ENCODE measurements at places on chromosomes 7 and 10. TPM values are rescaled to one million over a fixed set of nuclear protein-coding genes. Genes with fewer than 3 reads are reported as not detected.

GRCh38 chr7:143239813-143240212 lies 18.0 kb downstream of the TAS2R40 start:
- H3K27ac ChIP-seq: no peak overlapping the region
- no peaks in the 10 kb centered on the region for H3K4me1 ChIP-seq
- DNase-seq: no peak
- H3K36me3 ChIP-seq: no peaks in the 10 kb centered on the region
- no peaks in the 10 kb centered on the region for H3K27me3 ChIP-seq
- H3K4me3 ChIP-seq: no peak overlapping the region

DNA sequence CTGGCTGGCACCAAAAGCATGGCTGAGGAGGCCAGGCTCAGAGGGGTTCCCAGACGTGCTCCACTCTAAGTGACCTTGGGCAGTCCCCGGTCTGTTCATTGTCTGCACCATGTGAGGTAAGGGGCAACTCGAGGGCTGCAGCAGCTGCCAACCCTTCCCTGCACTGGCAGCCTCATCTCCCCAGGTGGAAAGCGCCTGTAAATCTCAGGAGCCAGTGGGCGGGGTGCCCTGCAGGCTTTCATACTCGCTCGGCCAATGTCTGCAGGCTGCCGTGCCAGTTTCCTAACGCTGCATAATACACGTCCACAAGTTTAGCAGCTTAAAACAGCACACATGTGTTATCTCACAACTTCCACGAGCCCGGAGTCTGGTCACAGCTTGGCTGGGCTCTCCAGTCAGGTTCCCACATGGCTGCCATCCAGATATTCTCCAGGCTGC lies 12.6 kb upstream of the GDF10 start:
- H3K36me3 ChIP-seq: no peaks in the 10 kb centered on the region
- H3K4me1 ChIP-seq: no peaks in the 10 kb centered on the region
- peak; percentile 53 for DNase-seq
- no peak overlapping the region for H3K4me3 ChIP-seq

- peak; percentile 60 for DNase-seq
- peaks cover 5% of the 10 kb centered on the region for H3K27me3 ChIP-seq
- peaks cover 4% of the 10 kb centered on the region for H3K4me1 ChIP-seq
- H3K27ac ChIP-seq: no peak overlapping the region
Measured at GRCh38 chr10:14601872-14602725, 172.6 kb downstream of the FAM107B start.

TMEM26 gene
- polyA plus RNA-seq: 1.2 TPM

DNA sequence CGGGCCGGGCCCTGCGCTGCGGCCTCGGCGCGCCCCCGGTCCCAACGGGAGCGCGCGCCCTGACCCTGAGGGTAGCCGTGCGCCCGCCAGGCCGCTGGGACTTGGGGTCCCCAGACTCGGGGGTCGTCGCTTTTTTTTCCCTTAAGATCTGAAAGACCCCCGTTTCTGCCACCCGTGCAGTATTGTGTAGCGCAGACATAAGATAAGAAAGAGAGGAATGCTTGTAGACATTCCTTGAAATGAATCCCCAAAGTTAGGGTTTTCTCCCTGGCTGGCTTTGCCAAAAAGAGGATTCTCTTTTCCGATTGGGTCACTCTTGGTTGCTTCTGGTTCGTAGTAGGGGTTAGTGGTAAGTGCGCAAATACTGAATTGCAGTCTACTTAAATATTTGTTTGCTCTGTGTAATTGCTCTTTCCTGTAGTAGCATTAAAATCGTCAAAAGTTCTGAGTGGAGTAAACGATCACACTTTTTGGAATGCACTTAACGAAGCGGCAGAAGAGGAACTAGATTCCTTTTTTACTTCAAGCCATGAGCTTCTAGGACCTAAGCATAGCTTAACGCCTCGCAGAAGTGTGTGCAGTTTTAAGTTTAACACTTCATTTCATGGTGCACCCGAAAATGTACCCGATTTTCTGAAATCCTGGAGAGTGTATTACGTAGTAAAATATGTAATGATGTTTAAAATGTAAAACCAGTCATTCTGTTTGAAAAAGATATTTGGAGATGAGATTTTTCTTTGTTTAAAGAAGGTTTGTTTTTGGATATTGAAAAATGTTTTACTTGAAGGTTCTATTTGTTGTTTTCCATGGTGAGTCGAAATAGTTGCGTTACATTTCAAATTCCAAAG lies 1.3 kb downstream of the CUL1 start:
- peaks cover 27% of the 10 kb centered on the region for H3K4me1 ChIP-seq
- peak; percentile 39 for DNase-seq
- peak overlapping the region; percentile 99 for H3K27ac ChIP-seq
- H3K36me3 ChIP-seq: no peaks in the 10 kb centered on the region
